ENCODE measurements at places on chromosomes 3 and 15.

GRCh38 chr15:74458473-74458872, 2.5 kb downstream of the UBL7 start:
- H3K4me1 ChIP-seq, result no peaks in the 10 kb centered on the region
- DNase-seq, result no peak
- no peak overlapping the region for H3K4me3 ChIP-seq
- H3K27ac ChIP-seq, result no peak overlapping the region

GRCh38 chr3:152834191-152834775, 648 bp upstream of the P2RY1 start:
- peak overlapping the region; percentile 60 for H3K4me3 ChIP-seq
- no peak overlapping the region for H3K27ac ChIP-seq
- peaks cover 6% of the 10 kb centered on the region for H3K27me3 ChIP-seq
- no peaks in the 10 kb centered on the region for H3K4me1 ChIP-seq

- no peaks in the 10 kb centered on the region for H3K27me3 ChIP-seq
- peak overlapping the region; percentile 23 for H3K27ac ChIP-seq
- no peak for DNase-seq
- H3K4me1 ChIP-seq, result peaks cover 7% of the 10 kb centered on the region
Observed at GRCh38 chr3:8500319-8500988, 1.2 kb upstream of the LMCD1 start.

- H3K27me3 ChIP-seq, result no peaks in the 10 kb centered on the region
- H3K4me1 ChIP-seq, result peaks cover 5% of the 10 kb centered on the region
- no peak overlapping the region for H3K27ac ChIP-seq
- H3K36me3 ChIP-seq, result peaks cover 8% of the 10 kb centered on the region
- DNase-seq, result peak; percentile 58
Observed at GRCh38 chr15:74036271-74037170, 42.0 kb downstream of the PML start.

DNA sequence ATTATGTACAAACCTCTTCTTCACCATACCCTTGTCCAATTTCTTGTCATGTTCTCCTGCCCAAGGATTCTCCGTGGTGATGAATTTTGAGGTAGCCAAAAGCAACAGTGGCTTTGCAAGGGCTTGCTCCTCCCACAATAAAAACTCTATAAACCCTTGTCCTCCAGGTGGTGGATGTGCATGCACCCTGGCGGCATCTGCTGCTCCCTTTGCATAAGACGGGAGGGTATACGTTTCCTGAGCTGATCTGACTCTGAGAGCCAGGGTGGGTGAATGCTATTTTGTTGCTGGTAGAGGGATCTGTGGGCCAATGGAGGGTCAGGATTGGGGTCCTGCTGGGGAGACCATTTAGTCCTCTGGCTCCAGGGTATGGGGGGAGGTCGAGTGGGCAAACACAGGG, 5.4 kb downstream of the DNAH1 start:
- peaks cover 4% of the 10 kb centered on the region for H3K4me1 ChIP-seq
- no peak for DNase-seq
- no peak overlapping the region for H3K27ac ChIP-seq

- no peaks in the 10 kb centered on the region for H3K27me3 ChIP-seq
- no peak overlapping the region for H3K4me3 ChIP-seq
- DNase-seq, result no peak
- H3K27ac ChIP-seq, result no peak overlapping the region
- H3K36me3 ChIP-seq, result no peaks in the 10 kb centered on the region
- H3K4me1 ChIP-seq, result no peaks in the 10 kb centered on the region
Observed at GRCh38 chr15:70742928-70743327, 20.4 kb downstream of the UACA start.

DNA sequence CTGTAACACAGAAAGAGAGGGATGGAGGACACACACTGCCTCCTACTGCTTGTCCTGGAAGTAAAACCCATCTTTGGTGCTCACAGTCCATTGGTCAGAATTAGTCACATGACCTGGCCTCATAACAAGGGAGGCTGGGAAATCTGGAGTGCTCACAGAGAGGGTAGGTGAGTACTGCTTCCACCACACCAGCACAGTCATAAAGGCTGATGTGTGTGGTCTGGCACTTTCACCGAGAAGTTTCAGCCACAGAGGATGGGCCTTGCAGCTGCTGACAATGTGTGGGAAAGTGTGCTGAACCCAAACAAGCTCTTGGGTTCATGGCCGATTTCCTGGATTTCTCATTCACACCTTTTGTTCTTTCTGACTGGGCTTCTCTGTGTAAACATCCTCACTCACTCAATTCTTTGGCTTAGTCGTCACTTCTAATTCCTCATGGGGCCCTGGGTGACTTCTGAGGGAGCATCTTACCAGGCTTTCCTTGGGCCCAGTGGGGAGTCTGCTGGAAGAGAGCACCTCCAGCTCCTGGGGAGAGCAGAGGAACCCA, 100.7 kb downstream of the ASB7 start:
- no peak for DNase-seq
- no peaks in the 10 kb centered on the region for H3K36me3 ChIP-seq
- no peak overlapping the region for H3K4me3 ChIP-seq
- no peak overlapping the region for H3K27ac ChIP-seq
- no peaks in the 10 kb centered on the region for H3K4me1 ChIP-seq

DNA sequence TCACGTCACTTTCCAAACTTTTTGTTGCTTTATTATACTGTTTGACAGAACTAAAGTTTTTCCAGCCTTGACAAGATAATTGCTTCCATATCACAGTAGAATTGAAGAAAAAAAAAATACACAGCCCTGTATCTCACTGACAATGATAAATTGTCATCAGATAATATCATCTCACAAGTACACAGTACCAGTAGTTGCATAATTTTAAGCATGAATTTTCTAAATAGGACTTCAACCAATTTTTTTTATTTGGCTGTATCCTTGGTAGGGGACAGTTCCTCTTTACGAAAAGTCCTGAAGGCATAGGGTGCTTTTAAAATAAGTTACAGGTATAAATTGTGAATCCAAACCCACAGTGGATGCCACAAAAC, 230.7 kb downstream of the ATP8B4 start:
- H3K4me3 ChIP-seq, result no peak overlapping the region
- no peaks in the 10 kb centered on the region for H3K4me1 ChIP-seq
- no peaks in the 10 kb centered on the region for H3K36me3 ChIP-seq
- no peak for DNase-seq

DNA sequence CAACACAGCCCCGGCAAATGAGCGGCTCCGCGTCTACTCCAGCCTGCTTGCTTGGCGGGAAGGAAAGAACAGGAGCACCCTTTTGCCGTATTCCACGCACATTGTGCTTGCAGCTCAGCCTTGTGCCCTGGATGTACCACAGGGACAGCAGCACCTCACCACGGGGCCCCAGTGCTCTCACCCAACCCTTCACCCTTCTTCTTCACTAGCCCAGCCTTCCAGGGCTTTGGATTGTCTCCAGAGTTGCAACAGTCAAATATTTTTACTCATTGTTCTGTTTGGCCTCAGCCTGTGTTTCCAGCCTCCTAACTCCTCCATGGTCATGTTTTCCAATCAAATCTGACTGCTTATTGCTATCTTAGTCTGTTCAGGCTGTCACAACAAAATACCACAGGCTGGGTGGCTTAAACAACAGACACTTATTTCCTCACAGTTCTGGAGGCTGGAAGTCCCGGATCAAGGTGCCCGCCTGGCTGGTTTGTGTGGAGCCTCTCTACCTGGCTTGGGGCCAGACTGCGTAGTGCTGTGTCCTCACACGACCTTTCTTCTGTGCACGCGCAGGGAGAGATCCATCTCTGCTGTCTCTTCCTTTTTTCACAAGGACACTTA, 79.2 kb upstream of the ABHD17C start:
- H3K27ac ChIP-seq, result no peak overlapping the region
- no peak overlapping the region for H3K4me3 ChIP-seq
- H3K36me3 ChIP-seq, result no peaks in the 10 kb centered on the region
- no peaks in the 10 kb centered on the region for H3K27me3 ChIP-seq
- H3K4me1 ChIP-seq, result no peaks in the 10 kb centered on the region

DNA sequence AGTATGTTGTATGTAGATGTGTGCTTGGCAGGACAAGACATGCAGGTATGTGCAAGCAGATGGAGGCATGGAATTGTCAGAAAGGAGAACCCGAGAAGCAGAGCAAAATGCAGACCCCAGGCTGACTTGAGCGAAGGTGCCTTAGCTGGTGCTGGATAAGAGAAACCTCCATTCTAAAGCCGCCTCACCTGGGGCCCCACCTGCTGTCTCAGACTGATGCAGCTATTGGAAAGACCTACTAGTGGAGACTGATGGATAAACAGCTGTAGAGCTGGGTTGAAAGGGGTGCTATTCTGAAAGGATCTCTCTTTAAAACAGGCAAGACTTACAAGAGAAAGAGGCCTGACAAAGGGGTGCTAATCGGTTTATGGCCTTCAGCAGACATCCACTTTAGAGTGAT, 86.2 kb downstream of the EPHB1 start:
- no peak overlapping the region for H3K4me3 ChIP-seq
- H3K27me3 ChIP-seq, result no peaks in the 10 kb centered on the region
- no peak for DNase-seq
- no peaks in the 10 kb centered on the region for H3K36me3 ChIP-seq
- no peak overlapping the region for H3K27ac ChIP-seq

DNA sequence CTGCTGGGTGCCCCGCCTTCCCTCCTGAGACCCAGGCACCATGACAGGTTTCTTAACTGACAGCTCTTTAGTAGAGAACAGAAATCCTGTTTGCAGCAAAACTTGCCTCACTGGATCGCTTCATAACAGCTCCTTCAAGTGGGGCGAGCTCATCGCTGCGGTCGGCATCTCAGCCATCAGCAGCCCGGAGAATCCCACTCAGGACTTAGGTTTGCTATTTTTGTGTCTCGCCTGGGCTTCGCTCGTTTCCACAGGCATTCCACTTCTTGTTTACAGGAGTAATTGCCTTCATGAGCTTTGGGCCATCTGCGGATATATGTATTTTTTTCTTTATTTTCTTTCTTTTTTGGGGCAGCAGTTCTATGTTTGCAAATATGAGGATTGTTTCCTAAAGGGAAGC, 15.7 kb downstream of the KLF13 start:
- DNase-seq, result no peak
- H3K27ac ChIP-seq, result no peak overlapping the region
- no peaks in the 10 kb centered on the region for H3K36me3 ChIP-seq
- H3K4me3 ChIP-seq, result no peak overlapping the region
- H3K27me3 ChIP-seq, result no peaks in the 10 kb centered on the region
- peaks cover 7% of the 10 kb centered on the region for H3K4me1 ChIP-seq

DNA sequence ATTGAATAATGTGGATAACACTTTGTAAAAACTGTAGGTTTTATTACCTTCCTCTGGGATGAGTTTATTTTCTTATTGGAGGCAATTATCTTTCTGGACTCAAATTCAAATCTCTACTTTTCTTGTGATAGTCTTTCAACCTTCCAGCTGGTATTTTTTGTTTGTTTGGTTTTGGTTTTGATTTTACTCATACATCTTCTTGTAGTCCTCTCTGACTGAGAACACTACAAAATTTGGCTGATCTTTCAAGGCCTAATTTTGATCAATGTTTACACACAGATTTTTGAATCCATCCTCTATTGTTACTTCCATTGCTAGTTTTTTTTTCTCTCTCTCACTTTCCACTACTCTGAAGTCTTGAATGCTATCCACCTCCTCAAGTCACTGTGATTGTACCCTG, 303.8 kb upstream of the NECTIN3 start:
- no peaks in the 10 kb centered on the region for H3K4me1 ChIP-seq
- H3K4me3 ChIP-seq, result no peak overlapping the region
- DNase-seq, result no peak
- no peaks in the 10 kb centered on the region for H3K36me3 ChIP-seq
- no peak overlapping the region for H3K27ac ChIP-seq
- H3K27me3 ChIP-seq, result no peaks in the 10 kb centered on the region

- H3K4me1 ChIP-seq, result no peaks in the 10 kb centered on the region
- no peak for DNase-seq
- no peaks in the 10 kb centered on the region for H3K36me3 ChIP-seq
- H3K4me3 ChIP-seq, result no peak overlapping the region
- no peak overlapping the region for H3K27ac ChIP-seq
Observed at GRCh38 chr3:63383040-63383439, 104.9 kb downstream of the SYNPR start.

- DNase-seq, result no peak
- no peaks in the 10 kb centered on the region for H3K4me1 ChIP-seq
- no peak overlapping the region for H3K27ac ChIP-seq
Observed at GRCh38 chr15:39680868-39681267, 100.0 kb downstream of the THBS1 start.

All from iPS DF 6.9 (cell line).